CD14-positive monocyte (primary cell): ENCODE measurements at places on chromosomes 1 and 21. TPM values are rescaled to one million over a fixed set of nuclear protein-coding genes. Genes with fewer than 3 reads are reported as not detected.

Gene SIK1
- polyA plus RNA-seq: 1.8 TPM

Gene GPA33
- polyA plus RNA-seq: 1.8 TPM

Gene RCAN1
- 17.5 TPM for polyA plus RNA-seq

Gene KRTAP20-3
- not detected in 2 replicates for polyA plus RNA-seq

Gene OR2M3
- polyA plus RNA-seq: not detected

Gene CFHR3
- not detected for polyA plus RNA-seq

Gene SGIP1
- polyA plus RNA-seq: not detected

GRCh38 chr1:157198619-157199420, 60.6 kb upstream of the ETV3 start:
- no peaks in the 10 kb centered on the region for H3K36me3 ChIP-seq
- H3K27me3 ChIP-seq: peaks cover 20% of the 10 kb centered on the region
- no peak overlapping the region for H3K27ac ChIP-seq
- H3K4me1 ChIP-seq: peaks cover 4% of the 10 kb centered on the region

DNA sequence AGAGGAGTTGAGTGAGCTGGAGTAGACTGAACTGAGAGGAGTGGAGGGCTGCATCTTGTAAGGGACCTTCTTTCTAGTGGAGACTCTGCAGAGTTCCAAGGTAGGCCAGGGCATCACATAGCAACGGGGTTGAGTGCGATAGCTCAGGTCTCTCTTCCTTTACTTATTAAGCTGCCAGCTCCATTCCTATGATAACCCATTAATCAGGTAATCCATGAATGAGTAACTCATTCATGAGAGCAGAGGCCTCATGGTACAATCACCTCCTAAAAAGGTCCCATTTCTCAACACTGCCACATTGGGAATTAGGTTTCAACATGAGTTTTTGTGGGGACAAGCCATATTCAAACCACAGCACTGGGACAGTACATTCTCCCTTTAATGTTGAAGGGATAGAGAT, 21.3 kb downstream of the VN1R5 start:
- H3K36me3 ChIP-seq: no peaks in the 10 kb centered on the region
- H3K27me3 ChIP-seq: no peaks in the 10 kb centered on the region
- no peaks in the 10 kb centered on the region for H3K4me1 ChIP-seq
- DNase-seq: no peak
- no peak overlapping the region for H3K27ac ChIP-seq
- no peak overlapping the region for H3K4me3 ChIP-seq

- no peaks in the 10 kb centered on the region for H3K27me3 ChIP-seq
- H3K4me3 ChIP-seq: no peak overlapping the region
- H3K36me3 ChIP-seq: peaks cover 49% of the 10 kb centered on the region
- H3K4me1 ChIP-seq: peaks cover 30% of the 10 kb centered on the region
- no peak overlapping the region for H3K27ac ChIP-seq
These were observed 1.5 kb downstream of the MED8 start for GRCh38 chr1:43387976-43388599.

GRCh38 chr21:41581592-41582228, 73.8 kb upstream of the TMPRSS2 start:
- no peak for DNase-seq
- H3K4me1 ChIP-seq: no peaks in the 10 kb centered on the region
- H3K27ac ChIP-seq: no peak overlapping the region
- no peaks in the 10 kb centered on the region for H3K27me3 ChIP-seq

GRCh38 chr1:160373696-160374095, 6.8 kb downstream of the NHLH1 start:
- no peak overlapping the region for H3K4me3 ChIP-seq
- no peaks in the 10 kb centered on the region for H3K36me3 ChIP-seq
- H3K27me3 ChIP-seq: no peaks in the 10 kb centered on the region
- no peak overlapping the region for H3K27ac ChIP-seq
- DNase-seq: no peak

GRCh38 chr1:88247666-88248065, 436.4 kb upstream of the PKN2 start:
- no peak for DNase-seq
- no peaks in the 10 kb centered on the region for H3K4me1 ChIP-seq
- no peaks in the 10 kb centered on the region for H3K36me3 ChIP-seq
- no peaks in the 10 kb centered on the region for H3K27me3 ChIP-seq

DNA sequence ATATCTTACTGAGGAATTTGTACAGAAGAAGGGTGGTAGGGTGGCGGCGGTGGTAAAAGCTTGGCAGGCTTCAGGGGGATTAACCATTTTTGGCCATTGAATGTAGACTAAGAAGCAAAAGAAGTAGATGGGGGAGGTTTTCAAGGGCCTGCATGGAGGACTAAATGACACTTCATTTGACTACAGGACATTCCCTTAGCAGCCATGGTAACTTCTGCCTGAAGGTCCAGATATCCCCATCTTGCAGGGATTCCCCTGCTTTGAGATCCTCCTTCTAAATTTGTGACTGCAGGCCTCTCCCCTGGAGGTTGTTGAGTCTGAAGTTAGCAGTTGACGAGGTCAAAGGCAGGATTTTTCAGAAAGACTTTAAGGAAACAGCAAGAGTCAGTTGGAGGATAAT, 4.8 kb downstream of the VASH2 start:
- DNase-seq: no peak
- no peak overlapping the region for H3K4me3 ChIP-seq
- H3K27ac ChIP-seq: no peak overlapping the region
- H3K36me3 ChIP-seq: no peaks in the 10 kb centered on the region
- H3K27me3 ChIP-seq: peaks cover 30% of the 10 kb centered on the region
- H3K4me1 ChIP-seq: peaks cover 20% of the 10 kb centered on the region
